Astrocyte of the spinal cord (primary cell): ENCODE measurements at places on chromosomes 12 and 14.

DNA sequence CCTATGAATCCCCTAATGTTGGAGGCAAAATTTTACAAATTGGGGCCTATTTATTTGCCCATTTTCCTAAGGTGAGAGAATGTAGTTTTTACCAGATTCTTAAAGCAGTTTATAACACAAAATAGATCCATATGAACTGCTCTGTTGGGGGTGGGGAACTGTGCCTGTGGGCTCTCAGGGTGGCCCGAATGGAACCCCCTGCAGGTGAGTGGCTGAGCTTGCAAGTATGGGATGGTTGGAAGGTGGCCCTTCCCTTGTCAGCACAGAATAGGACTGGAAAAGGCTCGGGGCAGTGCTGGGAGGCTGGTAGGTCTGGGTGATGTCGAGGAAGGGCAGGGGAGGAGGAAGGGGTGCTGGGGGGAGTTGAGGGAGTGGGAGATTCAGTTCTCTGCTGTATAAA, 4.9 kb downstream of the VSX2 start:
- DNase-seq, result no peak

DNA sequence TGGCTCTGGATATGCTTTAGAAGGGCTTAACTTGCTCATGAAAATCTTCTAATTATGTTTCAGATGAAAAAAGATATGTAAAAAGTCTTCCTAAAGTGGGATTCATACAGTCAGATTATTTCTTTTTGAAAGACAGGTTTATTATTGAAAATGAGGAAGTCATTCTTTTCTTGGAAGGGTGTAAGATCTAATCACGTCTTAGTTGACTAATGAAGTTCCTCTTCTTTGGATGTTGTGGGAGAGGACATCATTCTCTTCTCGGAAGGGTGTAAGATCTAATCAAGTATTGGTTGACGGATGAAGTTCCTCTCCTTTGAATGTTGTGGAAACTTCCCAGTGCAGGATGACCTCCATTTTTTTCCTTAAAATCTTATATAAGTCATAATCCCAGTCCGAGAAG, 74.9 kb downstream of the ALG10 start:
- DNase-seq, result no peak

GRCh38 chr12:123363740-123364531, 711 bp downstream of the SBNO1 start:
- DNase-seq, result peak; percentile 17

- DNase-seq, result peak; percentile 84
Measured at GRCh38 chr12:124764451-124764850, 99.2 kb downstream of the SCARB1 start.

DNA sequence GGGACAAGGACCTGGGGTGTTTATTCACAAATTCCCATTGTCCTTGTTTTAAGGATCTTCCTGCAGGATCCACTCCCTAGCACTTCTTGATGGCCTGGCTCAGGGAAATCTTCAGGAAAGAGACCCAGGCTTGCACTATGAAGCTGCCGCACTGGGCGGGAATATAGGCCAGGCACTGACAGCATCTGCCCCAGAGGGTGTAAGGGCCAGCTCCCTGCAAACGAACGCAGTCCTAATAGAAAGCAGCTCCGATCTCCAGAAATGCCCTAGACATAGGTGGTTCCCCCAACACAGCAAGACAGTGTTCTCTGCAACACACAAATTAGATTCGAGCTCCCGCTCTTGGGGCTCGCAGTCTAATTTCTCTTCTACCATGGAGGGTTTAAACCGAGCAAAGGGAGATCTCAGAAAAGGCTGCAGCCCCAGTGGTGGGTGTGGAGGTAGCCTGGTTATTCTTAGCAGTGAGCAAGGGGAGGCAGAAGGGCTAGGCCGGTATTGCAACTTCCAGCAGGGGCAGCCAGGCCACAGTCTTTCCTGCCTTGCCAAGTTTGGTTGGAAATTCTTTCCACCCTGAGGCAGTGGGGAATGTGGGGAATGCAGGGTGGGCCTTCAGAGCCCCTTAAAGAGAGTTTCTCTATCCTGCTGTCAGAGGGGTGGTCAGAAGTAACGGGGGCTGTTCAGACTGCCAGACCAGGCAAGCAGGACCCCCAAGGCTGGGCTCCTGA, 16.1 kb upstream of the WSCD2 start:
- no peak for DNase-seq

GRCh38 chr14:55180006-55180405, 11.4 kb downstream of the DLGAP5 start:
- no peak for DNase-seq
